ENCODE measurements at places on chromosomes 4 and X. TPM values are rescaled to one million over a fixed set of nuclear protein-coding genes. Genes with fewer than 3 reads are reported as not detected.

The NPY1R gene
- 5.7 TPM for total RNA-seq

The S100P gene
- total RNA-seq: 9.2 TPM

The IL2 gene
- total RNA-seq: not detected

The CLGN gene
- 26.8 TPM for total RNA-seq

The CDX4 gene
- not detected for total RNA-seq

The DCAF8L2 gene
- not detected for total RNA-seq

The NKX6-1 gene
- total RNA-seq: not detected

The MAGED4 gene
- total RNA-seq: 59.1 TPM

The PGRMC1 gene
- 283 TPM for total RNA-seq

The CXCL5 gene
- 31.9 TPM for total RNA-seq

The ADGRL3 gene
- total RNA-seq: 21.2 TPM

The PF4V1 gene
- not detected for total RNA-seq

The TEX13C gene
- not detected for total RNA-seq

The BEND4 gene
- total RNA-seq: 0.10 TPM

The KCND1 gene
- 0.64 TPM for total RNA-seq

The ZCCHC12 gene
- total RNA-seq: 0.16 TPM

The CENPU gene
- 10.0 TPM for total RNA-seq

The SPANXN3 gene
- 0.52 TPM for total RNA-seq

The NEUROG2 gene
- total RNA-seq: not detected

The RAB39B gene
- 1.00 TPM for total RNA-seq

The ZNF595 gene
- 16.4 TPM for total RNA-seq

The UGT8 gene
- total RNA-seq: 39.3 TPM

The AMTN gene
- total RNA-seq: not detected

The PAGE1 gene
- total RNA-seq: not detected

The MAGEB1 gene
- not detected for total RNA-seq

The GPC3 gene
- total RNA-seq: 874 TPM

The SHROOM3 gene
- total RNA-seq: 58.8 TPM

The MAD2L1 gene
- total RNA-seq: 13.8 TPM

The GLRB gene
- total RNA-seq: 7.2 TPM

The CXCL1 gene
- total RNA-seq: 8.3 TPM

The CSN1S1 gene
- total RNA-seq: not detected

The TEX28 gene
- not detected for total RNA-seq

The HSFX4 gene
- not detected for total RNA-seq

The BCLAF3 gene
- 8.1 TPM for total RNA-seq

The SPACA5 gene
- not detected for total RNA-seq

The FAM184B gene
- total RNA-seq: not detected

The SLC4A4 gene
- 14.2 TPM for total RNA-seq

The APLN gene
- total RNA-seq: 0.16 TPM

The ZNF630 gene
- total RNA-seq: 3.7 TPM

The ADH5 gene
- total RNA-seq: 200 TPM

The PRKG2 gene
- total RNA-seq: 16.6 TPM

The CXorf65 gene
- not detected for total RNA-seq

The ZFYVE28 gene
- total RNA-seq: 0.60 TPM

The CSAG1 gene
- not detected for total RNA-seq

The PARM1 gene
- total RNA-seq: 158 TPM

The SPANXB1 gene
- total RNA-seq: not detected

The DMRTC1 gene
- total RNA-seq: not detected

Measured in hepatocyte (in vitro differentiated cells).